Keratinocyte (primary cell): ENCODE measurements at places on chromosomes 2 and 18.

- no peak for DNase-seq
Observed at GRCh38 chr2:62713837-62714236, 8.3 kb downstream of the EHBP1 start.

DNA sequence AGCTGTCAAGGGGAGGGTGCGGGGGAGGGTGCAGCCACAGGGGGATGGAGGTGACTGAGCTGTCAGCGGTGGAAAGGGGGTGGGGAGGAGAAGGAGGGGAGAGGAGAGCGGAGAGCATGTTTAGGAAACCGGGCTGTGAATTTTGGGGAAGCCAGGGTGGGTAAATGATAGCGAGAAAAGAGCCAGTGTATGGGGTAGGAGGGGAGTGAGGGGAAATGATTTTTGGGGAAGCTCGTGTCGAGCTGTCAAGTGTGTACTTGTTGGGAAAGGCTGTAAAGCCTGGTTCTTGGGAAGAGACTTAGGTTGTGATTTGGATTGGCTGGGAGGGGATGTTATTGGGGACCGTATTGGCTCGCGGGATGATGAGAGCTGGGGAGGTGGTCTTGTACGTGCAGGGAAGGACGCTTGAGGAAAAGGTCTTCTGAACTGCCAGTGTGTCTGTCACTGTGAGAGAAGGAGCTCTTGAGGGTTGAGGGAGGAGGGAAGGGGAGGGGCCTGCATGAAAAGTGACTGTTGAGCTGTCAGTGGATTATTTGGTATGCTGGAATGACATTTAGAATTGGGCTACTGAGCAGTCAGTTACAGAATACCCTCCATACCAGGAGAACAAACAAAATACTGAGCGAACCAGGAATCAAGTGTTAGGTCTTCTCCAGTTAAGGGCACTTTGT, 1.0 kb downstream of the UBR3 start:
- no peak for DNase-seq

DNA sequence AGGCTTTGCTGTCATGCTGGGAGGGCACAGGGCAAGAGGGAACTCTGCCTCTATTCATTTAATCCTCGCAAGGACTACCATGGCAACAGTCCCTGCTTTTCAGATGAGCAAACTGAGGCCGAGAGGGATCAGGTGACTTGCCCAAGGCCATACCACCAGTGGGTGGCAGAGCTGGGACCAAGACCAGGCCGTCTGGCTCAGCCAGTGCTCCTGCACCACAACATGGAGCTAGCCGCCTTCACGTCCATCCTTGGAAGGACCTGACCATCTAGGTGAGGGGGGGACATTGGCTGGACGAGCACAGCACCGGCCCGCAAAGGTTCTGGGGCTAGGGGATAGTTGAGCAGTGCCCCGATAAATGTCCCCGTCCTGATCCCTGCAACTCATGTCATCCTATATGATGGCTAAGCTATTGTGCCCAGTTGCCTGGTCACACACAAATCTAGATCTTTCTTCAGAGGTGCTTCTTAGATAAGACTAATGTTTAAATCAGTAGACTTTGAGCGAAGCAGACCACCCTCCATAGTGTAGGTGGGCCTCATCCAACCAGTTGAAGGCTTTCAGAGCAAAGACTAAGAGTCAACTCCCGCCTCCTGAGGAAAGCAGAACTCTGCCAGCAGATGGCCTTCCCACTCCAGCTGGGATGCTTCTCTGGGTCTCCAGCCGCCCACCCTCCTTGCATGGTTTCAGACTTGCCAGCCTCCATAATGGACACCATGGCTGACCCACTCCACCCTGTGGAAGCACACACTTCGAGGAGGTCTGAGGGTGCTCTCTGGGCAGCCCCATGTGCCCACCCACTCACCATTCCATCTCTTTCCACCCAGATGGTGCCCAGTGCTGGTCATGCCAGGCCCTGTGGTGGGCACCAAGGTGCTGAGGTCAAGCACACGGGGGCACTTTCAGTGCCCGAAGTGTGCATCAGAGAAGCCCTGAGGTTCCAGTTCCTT, 214.8 kb upstream of the RAB6C start:
- DNase-seq, result no peak

DNA sequence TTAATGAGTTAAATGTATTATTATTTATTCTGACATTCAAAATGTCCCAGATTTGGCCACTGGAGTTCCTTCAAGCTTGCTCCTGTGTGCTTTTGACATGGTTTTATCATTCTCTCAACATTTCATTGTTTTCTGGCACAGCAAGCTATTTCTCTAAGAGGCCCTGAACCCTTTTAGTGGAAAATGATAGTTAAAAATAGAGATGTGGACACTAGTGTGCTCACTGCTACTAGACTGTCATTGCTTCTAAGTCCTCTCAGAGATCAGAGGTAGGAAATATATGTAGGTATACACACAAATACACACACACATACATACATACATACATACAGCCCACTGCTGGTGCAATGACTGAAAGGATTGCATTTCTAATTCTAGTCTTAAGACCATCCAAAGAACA, 25.5 kb downstream of the WDPCP start:
- DNase-seq, result no peak

GRCh38 chr18:59878644-59879043, 21.2 kb upstream of the PMAIP1 start:
- no peak for DNase-seq

DNA sequence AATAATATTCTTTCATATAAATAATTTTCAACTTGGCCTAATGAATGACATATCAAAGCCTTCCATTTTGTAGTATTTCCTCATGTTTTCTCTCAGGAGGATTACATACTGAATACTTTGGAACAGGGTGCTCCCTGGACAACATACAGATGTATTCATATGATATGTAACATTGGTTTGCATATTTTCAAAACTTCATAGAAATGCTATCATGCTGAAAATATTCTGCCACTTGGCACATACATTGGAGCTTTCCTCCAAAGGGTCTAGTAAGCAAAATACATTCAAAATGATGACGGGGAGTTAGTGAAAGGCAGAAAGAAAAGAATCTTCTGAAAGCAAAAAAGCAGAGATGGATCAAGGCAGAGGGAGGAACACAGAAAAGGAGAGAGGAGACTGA, 38.1 kb upstream of the RTN4 start:
- no peak for DNase-seq

DNA sequence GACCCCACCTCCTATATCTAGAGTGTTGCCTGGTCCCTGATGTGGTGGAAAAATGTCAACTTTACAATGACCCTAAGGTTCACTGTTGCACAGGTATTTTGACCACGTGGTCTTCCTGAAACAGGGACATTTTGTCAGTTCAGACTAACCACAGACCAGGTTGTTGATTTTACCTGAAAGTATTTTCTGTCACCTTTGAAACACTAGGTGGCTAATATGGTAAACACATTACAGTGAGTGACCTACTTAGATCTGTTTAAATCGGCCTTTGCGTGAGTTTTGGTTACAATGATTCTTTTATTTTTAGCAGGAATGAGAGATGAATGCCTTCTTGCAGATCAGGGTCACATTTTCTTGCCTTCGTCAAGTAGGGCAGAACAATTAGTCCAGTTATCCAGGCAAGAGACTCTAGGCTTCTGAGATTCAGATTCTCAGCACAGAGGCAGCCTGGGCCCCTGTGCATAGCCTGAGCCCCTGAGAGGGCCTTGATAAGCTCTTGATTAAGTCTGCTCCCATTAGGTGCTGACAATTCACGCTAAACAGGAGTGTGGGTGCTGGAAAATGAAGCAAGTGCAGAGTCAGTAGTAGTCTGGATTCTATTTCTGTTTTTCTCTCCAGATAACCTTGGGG, 226.2 kb downstream of the KCNS3 start:
- DNase-seq, result no peak

DNA sequence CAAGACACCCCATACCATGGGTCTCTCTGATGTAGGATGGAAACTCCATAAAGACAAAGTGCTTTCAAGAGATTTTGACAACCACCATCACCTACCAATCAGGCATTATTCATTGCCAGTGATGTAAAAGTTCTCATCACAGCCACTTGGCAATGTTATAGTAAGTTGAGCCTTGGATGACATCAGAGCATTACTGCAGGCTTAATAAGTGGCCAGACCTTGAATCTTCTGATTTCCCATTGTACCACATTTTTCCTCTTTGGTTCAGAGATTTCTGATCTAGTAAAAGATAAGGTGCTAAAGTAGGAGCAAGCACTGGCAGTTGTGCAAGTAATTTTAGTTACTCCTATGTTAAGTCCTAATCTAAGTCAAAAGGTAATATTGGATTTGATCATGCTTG, 36.5 kb downstream of the OSR1 start:
- DNase-seq, result no peak

- no peak for DNase-seq
Observed at GRCh38 chr2:112305132-112305531, 29.7 kb downstream of the ZC3H6 start.

- DNase-seq, result peak; percentile 23
Observed at GRCh38 chr2:53131416-53131815, 636.2 kb upstream of the CHAC2 start.

DNA sequence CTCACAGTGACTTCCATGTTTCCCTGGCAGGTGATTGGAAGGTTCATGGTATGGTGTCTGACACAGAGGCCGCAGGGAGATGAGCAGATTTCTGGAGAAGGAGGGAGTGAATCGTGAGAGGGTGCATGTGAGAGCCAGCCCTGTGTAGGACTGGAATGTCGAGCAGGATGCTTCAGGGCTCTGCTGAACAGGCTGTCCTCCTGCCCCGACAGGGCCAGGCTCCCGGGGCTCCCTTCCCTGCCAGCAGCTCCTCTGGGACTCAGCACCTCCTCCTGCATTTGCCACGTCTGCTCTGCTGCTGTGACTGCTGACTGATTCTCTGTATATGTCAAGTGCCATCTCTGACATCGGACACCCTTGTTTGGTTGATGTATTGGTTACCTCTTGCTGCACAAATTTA, 38.5 kb upstream of the INHBB start:
- no peak for DNase-seq

DNA sequence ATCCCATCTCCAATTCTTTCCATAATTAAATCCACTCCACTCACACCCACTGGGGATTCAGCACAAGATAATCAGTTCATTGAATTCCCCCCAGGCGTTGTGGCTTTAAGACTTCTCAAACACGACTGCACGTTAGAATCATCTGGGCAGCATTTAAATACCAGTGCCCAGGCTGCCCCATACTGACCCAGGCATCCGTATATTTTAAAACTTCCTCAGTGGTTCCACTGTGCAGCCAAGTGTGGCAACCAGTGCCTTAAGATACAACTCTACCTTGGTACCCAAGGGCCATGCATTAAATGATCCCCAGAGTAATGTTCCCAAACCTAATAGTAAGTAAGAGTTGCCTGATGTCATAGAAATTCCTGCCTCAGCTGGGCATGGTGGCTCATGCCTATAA, 54.3 kb upstream of the BZW1 start:
- DNase-seq, result no peak

DNA sequence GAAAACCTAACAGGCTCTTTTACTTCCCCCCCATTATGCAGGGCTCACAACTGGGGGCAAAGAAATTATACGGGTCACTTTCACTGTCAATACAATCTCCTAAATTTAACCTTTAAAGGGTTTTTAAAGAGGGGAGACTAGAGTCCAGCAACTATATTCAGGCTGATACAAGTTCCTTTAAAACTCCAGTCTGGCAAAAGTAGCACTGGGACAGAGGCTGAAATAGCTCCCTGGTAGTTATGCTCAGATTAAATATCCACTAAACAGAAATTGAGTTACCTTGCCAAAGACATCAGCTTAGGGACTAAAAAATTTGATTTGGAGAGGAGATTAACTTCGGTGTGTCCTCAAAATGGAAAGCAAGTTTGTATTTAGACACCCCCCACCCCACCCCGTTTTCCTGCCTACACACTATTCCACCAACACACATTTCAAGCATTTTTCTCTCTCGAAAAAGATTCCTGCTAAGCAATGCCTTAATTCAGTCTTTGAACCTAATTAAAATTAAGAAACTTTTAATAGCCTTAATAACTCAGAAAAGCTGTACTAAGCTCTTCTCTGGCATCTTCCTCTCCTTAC, 127.2 kb downstream of the OSBPL1A start:
- no peak for DNase-seq

DNA sequence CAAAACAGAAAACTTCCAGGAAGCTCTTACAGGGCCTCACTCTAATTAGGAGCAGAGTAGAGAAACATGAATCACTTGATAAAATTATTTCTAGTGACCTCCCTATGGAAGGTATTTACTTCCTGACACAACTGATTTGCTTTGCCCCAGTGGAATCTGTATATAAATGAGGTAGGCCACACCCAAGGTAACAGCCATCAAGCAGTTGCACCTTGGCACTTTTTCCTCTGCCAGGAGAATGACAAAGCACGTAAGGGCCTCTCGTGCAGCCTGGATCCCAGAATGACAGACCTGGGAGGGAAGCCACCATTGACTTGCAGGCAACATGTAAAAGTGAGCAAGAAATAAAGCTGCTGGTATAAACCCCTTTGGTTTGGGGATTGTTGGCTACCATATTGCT, 620.0 kb upstream of the SLC39A10 start:
- no peak for DNase-seq

DNA sequence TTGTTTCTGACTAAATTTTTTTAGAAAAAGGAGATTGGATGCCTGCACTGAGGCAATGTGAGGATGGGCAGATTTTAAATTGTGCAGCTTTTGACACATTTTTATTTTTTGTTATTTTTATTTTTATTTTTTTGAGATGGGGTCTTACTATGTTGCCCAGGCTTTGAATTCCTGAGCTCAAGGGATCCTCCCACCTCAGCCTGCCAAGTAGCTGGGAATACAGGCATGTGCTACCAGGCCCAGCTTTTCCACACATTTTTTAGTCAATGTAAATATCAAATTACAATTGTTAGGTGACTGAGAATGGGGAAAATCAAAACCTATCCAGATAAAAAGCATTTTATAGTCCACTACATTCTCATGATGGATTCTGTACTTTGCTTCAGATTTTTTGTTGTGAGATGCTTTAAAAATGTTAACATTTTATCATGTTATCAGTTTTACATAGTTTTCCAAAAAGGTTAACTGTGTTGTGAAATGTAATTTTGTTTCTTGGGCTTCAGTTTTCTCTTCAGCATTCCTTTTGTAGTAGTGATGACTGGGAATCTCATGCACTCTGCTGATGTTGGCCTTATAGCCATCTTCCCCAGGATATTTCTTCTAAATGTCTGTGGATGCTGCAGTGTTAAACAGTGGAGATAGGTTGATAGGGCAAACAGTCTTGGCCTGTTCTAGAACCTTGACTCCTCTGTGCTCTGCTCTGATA, 41.4 kb downstream of the PKP4 start:
- DNase-seq, result no peak

GRCh38 chr18:45054636-45055035, 373.9 kb downstream of the SETBP1 start:
- DNase-seq, result no peak

GRCh38 chr2:193272011-193272410, 1077.3 kb upstream of the TMEFF2 start:
- no peak for DNase-seq

GRCh38 chr2:53632714-53633113, 134.9 kb upstream of the CHAC2 start:
- DNase-seq, result no peak

DNA sequence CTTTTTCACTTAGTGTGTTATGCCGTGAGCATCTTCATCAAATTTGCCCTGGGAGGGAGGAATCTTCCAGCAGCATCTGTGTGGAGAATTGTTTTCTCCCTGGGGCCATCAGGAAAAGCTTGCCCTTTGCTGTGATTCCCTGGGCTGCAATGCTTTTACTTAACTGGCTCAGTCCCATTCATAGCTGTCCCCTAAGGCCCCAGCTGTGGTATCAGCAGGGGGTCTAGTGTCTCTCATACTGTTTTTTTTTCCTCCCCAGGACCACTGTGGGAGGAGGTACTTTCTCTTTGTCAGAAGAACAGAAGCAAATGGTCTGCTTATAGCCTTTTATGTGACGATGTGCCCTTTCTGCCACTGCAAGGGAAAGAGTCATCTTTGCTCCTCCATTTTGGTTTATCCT, 176.8 kb upstream of the CELF4 start:
- no peak for DNase-seq

- DNase-seq, result no peak
Observed at GRCh38 chr2:62474176-62474575, 31.8 kb downstream of the TMEM17 start.
